ENCODE measurements at places on chromosomes 2 and 18. TPM values are rescaled to one million over a fixed set of nuclear protein-coding genes. Genes with fewer than 3 reads are reported as not detected.
A peak's percentile ranks its signal among the peaks of the same experiment; 100 is the strongest.

Gene TMEM185B
- polyA plus RNA-seq: 24.0 TPM

Gene TPGS2
- 83.0 TPM for polyA plus RNA-seq

Gene TLX2
- not detected for polyA plus RNA-seq

Gene ERICH2
- polyA plus RNA-seq: 3.1 TPM

Gene LRP1B
- 0.65 TPM for polyA plus RNA-seq

Gene HOXD8
- not detected for polyA plus RNA-seq

Gene COL4A4
- 0.79 TPM for polyA plus RNA-seq

Gene UGT1A10
- polyA plus RNA-seq: not detected

Gene FIGLA
- polyA plus RNA-seq: not detected

Gene NTSR2
- not detected for polyA plus RNA-seq

Gene SERPINB13
- not detected for polyA plus RNA-seq

Gene NRP2
- polyA plus RNA-seq: 74.6 TPM

Gene RAB17
- polyA plus RNA-seq: 99.1 TPM

- no peaks in the 10 kb centered on the region for H3K27me3 ChIP-seq
- H3K27ac ChIP-seq: peak overlapping the region; percentile 41
- no peaks in the 10 kb centered on the region for H3K36me3 ChIP-seq
- peaks cover 17% of the 10 kb centered on the region for H3K4me1 ChIP-seq
- no peak for DNase-seq
Measured at GRCh38 chr2:31475692-31476091, 61.1 kb upstream of the XDH start.

DNA sequence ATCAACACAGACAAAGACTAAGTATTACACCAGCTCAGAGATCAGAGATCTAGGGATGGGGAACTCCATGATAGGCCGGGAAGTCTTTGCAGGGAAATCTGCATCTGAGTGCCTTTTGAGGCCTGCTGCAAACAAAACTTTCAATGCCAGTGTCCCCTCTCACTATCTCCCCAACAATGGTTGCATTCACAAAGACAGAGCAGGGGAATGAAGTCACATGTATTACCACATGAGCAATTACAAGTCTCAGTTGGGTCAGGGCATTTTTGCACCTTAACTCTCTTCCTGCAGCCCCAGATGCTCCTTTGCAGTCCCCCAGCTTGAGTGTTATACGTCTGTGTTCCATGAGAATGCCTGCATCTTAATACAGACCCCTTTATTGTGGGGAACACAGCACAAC, 1.8 kb upstream of the RNF144A start:
- no peaks in the 10 kb centered on the region for H3K4me1 ChIP-seq
- H3K4me3 ChIP-seq: no peak overlapping the region
- H3K36me3 ChIP-seq: no peaks in the 10 kb centered on the region
- DNase-seq: no peak
- H3K27me3 ChIP-seq: peaks cover 6% of the 10 kb centered on the region

DNA sequence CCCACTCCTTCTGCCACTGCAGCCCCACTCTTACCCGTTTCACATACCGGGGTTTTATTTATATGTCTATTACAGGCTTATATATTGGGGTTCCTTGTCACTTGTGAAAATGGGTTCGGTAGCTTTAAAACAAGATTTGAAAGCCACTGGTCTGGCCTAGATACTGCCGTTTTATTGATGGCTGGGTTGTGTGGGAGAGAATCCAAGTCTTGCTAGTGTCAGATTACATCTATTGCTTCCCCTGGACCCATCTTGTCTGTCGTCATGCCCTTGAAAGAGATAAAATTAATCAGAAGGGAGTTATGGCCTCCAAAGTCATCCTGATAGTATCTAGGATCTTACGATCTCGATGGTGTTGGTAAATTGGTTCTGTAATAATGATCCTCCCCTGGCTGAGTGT, 79.4 kb downstream of the EIPR1 start:
- H3K27ac ChIP-seq: no peak overlapping the region
- H3K4me1 ChIP-seq: peaks cover 4% of the 10 kb centered on the region

DNA sequence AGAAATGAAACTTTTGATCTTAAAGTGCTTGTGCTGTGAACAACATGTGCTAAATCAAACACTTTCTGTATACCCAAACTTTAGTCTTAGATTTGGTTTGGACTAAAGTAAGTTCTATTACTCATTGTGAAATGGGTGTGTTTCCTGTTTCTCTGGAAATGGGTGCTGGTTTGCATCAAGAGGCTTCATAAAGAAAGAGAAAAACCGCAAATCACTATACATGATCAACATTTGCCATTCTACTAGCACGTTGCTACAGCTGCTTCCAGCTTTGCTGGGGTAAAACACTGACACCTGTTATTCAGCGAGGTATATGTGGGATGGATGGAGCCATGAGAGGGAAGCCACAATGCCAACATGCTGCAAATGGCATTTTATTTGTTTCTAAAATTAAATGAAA, 547.0 kb upstream of the ACVR2A start:
- H3K36me3 ChIP-seq: no peaks in the 10 kb centered on the region
- H3K27me3 ChIP-seq: no peaks in the 10 kb centered on the region
- no peak overlapping the region for H3K4me3 ChIP-seq
- H3K27ac ChIP-seq: no peak overlapping the region

- DNase-seq: no peak
- H3K4me3 ChIP-seq: no peak overlapping the region
- no peaks in the 10 kb centered on the region for H3K27me3 ChIP-seq
Measured at GRCh38 chr2:152348388-152348787, 13.4 kb downstream of the FMNL2 start.

- no peaks in the 10 kb centered on the region for H3K27me3 ChIP-seq
- H3K27ac ChIP-seq: no peak overlapping the region
- H3K4me3 ChIP-seq: no peak overlapping the region
Measured at GRCh38 chr2:51344886-51345285, 313.0 kb upstream of the NRXN1 start.

- no peak overlapping the region for H3K4me3 ChIP-seq
- no peak for DNase-seq
- H3K27ac ChIP-seq: no peak overlapping the region
- H3K27me3 ChIP-seq: no peaks in the 10 kb centered on the region
Measured at GRCh38 chr2:25306777-25307368, 34.9 kb downstream of the DNMT3A start.

- peaks cover 4% of the 10 kb centered on the region for H3K4me1 ChIP-seq
- H3K27me3 ChIP-seq: no peaks in the 10 kb centered on the region
- H3K27ac ChIP-seq: no peak overlapping the region
- peak; percentile 4 for DNase-seq
- H3K36me3 ChIP-seq: no peaks in the 10 kb centered on the region
- no peak overlapping the region for H3K4me3 ChIP-seq
Measured at GRCh38 chr2:127045792-127046501, 61.0 kb downstream of the BIN1 start.

GRCh38 chr18:5839102-5839501, 56.2 kb downstream of the TMEM200C start:
- H3K27ac ChIP-seq: no peak overlapping the region
- no peaks in the 10 kb centered on the region for H3K27me3 ChIP-seq
- H3K4me1 ChIP-seq: no peaks in the 10 kb centered on the region

GRCh38 chr18:50679056-50679455, 119.2 kb downstream of the MAPK4 start:
- no peak for DNase-seq
- H3K4me3 ChIP-seq: no peak overlapping the region
- no peaks in the 10 kb centered on the region for H3K27me3 ChIP-seq
- H3K36me3 ChIP-seq: no peaks in the 10 kb centered on the region

DNA sequence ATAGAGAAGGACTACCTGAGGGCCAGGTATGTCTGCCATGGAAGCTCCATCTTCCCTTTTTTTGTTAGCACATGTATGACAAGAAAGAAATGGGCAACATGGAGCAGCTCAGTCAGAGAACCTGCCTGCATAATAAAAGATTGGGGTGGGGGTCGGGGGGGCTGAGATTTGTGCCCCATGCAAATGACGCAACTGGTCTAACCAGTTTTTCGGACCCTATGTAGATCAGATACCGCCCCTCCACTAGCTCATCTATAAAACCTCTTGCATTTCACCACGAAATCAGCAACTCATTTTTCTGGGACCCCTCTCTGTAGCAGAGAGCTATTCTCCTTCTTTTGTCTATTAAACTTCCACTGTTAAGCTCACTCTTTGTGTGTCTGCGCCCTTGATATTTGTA, 657.2 kb downstream of the ERBB4 start:
- no peak for DNase-seq
- H3K27ac ChIP-seq: no peak overlapping the region
- H3K4me1 ChIP-seq: no peaks in the 10 kb centered on the region

- no peak for DNase-seq
- no peak overlapping the region for H3K27ac ChIP-seq
- no peaks in the 10 kb centered on the region for H3K36me3 ChIP-seq
- H3K4me1 ChIP-seq: peaks cover 12% of the 10 kb centered on the region
- no peaks in the 10 kb centered on the region for H3K27me3 ChIP-seq
Measured at GRCh38 chr18:28151434-28151833, 25.5 kb downstream of the CDH2 start.

- H3K36me3 ChIP-seq: no peaks in the 10 kb centered on the region
- peak overlapping the region; percentile 96 for H3K27ac ChIP-seq
- peak; percentile 99 for DNase-seq
- H3K4me3 ChIP-seq: no peak overlapping the region
- no peaks in the 10 kb centered on the region for H3K27me3 ChIP-seq
Measured at GRCh38 chr2:11154923-11155380, 315 bp upstream of the SLC66A3 start.

All from hepatocyte (in vitro differentiated cells).